ENCODE measurements at places on chromosomes 7 and 10.

DNA sequence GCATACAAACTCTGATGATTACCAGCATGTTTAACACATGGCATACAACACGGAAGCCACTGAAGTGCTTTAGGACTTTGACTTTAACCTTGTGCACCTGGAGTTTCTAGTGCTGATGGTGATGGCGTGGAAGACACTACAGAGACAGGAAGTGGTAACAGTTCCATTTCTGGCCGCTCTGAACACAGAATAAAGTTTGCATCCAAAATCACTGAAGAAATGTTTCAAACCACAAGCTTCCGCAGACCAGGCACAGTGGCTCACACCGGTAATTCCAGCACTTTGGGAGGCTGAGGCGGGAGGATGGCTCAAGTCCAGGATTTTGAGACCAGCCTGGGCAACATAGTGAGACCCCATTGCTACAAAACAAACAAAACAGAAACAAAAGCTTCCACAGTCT is 40.3 kb upstream of the TNPO3 start:
- DNase-seq = no peak

GRCh38 chr10:104080762-104081161 is 4.9 kb downstream of the COL17A1 start:
- no peak for DNase-seq

GRCh38 chr10:72802332-72802731 is 91.2 kb upstream of the OIT3 start:
- DNase-seq = no peak

- DNase-seq = no peak
Observed at GRCh38 chr10:48400129-48400849, 93.8 kb downstream of the MAPK8 start.
